Activated CD4-positive, alpha-beta T cell treated with anti-CD3 and anti-CD28 coated beads for 24 hours (primary cell): ENCODE measurements at places on chromosomes 4 and X.

DNA sequence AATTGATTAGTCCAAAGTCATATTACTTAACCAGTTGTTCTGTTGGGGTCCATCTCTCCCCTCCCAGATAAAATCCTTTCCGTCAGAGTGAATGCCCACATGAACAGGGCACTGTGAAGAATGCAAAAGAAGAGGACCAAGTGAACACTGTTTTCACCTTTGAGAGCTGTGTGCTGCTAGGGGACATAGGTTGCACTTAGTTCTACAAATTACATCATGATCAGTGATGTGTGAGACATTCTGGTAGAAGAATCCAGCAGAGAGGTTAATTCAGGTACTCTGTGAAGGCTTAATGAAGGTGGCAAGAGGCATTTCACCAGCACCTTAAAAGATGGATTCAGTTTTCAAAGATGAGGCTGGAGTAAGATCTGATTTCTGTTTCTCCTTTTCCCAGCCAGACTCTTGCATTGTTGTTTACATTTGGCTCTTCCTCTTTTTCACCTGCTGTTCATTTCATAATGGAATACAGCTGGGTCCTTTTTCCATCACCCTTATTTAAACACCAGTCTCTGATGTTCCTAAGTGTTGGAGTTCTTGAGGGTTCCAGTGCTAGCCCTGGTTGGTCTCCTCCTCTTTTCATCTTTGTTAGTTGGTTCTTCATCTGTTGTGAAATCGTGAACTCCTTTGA lies 10.9 kb downstream of the GAB1 start:
- DNase-seq, result no peak

- DNase-seq, result no peak
These were observed 244.5 kb upstream of the FSTL5 start for GRCh38 chr4:162408309-162408708.

- DNase-seq, result no peak
These were observed 445.6 kb downstream of the ACTRT1 start for GRCh38 chrX:127606590-127606989.

- DNase-seq, result no peak
These were observed 41.8 kb downstream of the PHEX start for GRCh38 chrX:22073928-22074327.

GRCh38 chr4:105181259-105181658 lies 34.6 kb downstream of the TET2 start:
- no peak for DNase-seq

DNA sequence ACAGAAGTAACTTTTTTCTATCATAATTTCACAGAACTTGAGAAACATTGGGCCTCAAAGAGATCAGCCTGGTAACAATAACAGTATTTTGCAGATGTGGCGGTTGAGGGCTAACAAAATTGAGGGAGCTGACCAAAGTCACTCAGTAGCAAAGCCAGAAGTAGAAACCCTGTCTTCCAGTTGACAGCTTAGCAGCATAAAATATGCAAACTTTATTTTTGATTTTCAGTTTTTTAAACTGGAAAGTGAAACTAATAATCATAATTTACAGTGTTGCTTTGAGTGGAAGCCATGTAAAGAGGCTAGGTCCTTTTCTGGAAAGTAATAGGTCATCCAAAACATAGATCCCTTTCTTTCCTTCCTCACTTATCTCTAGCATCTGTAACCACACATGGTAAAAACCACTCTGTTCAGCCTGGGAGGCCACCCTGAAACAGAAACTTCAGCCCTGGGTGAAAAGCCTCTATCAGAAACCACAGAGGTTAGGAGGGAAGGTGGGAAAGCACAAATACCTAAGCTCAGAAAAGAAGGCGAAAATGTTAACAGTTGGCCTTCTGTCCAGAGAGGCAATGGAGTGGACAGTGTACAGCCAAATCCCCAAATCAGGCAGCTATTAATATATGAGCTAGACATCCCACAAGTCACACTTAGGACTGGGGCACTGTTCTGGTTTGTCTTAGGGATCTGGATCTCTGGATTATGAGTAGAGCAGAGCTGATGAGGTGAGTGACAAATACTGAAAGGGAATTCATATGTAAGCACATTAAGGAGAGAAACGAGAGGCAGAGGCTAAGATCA lies 61.1 kb upstream of the ARSJ start:
- no peak for DNase-seq

GRCh38 chr4:137621056-137621455 lies 88.8 kb upstream of the PCDH18 start:
- no peak for DNase-seq

- DNase-seq, result no peak
These were observed 1477.0 kb downstream of the PCDH7 start for GRCh38 chr4:32196950-32197688.

- DNase-seq, result no peak
These were observed 32.1 kb downstream of the SLC34A2 start for GRCh38 chr4:25687773-25688172.

- no peak for DNase-seq
These were observed 177.5 kb downstream of the ENOX2 start for GRCh38 chrX:130725519-130725918.

GRCh38 chr4:27149541-27150212 lies 289.0 kb downstream of the STIM2 start:
- DNase-seq, result no peak

GRCh38 chr4:105520819-105521790 lies 31.3 kb upstream of the ARHGEF38 start:
- no peak for DNase-seq

DNA sequence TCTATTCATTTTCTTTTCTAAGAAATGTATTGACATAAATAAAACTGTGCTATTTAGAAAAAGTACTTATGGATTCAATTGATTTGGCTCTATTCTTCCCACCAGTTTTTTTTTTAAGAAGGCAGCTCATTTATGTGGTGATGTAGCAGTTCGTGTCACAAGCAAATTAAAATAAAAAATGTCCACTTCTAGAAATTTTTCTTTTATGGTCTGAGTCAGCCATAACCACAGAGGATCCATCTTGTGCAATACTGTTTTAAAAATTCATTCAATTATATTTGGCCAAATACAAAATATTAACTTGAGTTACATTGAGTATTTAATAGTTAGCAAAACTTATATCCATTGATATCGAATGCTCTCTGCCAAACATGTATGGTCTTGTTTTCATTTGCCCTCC lies 207.9 kb upstream of the FAT1 start:
- no peak for DNase-seq

DNA sequence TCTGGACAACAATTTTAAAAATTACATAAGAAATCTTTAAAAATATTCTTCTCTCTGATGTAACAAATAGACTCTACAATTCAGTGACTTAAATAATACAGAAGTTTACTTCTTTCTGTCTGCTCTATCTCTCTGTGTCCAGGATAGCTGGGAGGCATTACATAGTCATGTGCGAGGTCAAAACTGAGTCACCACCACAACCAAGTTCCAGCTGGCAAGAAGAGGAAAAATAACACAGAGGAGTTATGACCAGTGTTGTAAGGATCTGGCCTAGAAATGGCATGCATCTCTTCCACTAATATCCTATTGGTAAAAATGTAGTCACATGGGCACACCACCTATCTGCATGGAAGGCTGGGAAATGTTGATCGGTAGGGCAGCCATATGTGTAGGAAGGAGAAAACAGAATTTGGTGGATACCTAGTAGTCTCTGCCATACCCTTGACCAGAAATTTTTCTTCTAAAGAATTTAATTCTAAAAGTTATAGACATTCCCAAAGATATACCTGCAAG lies 39.4 kb upstream of the WDFY3 start:
- no peak for DNase-seq

- DNase-seq, result no peak
These were observed at the start of gene CHRDL1 for GRCh38 chrX:110795645-110796406. Gene CHRDL1 (minus strand): TSS chrX:110795817. CDS start chrX:110792181, 3,636 bp downstream.

DNA sequence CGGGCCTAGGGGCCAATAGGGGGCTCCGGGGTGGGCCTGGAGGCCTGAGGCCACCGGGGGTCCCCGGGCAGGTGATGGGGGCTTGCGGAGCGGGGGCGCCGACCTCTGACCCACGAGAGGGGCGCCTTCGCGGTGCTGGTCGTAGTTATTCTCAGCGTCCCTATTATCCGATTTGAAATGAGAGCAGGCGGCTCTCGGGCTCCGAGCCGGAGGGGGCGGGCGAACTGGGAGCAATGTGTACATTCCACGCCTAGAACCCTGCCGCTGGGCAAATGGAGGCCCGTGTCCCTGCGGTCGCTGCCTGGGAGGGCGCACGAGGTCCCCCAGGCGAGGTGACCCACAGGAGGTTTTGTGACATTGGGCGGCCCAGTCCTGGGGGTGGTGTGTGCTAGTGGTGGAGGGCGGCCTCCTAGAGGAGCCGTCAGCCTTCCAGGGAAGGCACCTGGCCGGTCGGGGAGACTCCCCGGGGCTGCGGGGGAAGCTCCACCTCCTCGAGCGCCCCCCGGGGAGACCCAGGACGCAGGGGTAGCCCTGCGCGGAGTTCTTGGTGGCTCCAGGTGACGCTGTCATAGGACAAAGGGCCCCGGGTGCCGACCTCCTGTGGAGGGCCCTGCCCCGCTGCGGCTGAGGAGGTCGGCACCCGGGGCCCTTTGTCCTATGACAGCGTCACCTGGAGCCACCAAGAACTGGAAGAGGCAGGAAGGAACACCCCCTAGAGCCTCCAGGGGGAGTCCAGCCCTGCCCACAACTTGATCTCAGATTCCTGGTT lies 102.6 kb upstream of the PRKX start:
- peak; percentile 16 for DNase-seq

- DNase-seq, result no peak
These were observed 1086.7 kb downstream of the STIM2 start for GRCh38 chr4:27947302-27947701.

DNA sequence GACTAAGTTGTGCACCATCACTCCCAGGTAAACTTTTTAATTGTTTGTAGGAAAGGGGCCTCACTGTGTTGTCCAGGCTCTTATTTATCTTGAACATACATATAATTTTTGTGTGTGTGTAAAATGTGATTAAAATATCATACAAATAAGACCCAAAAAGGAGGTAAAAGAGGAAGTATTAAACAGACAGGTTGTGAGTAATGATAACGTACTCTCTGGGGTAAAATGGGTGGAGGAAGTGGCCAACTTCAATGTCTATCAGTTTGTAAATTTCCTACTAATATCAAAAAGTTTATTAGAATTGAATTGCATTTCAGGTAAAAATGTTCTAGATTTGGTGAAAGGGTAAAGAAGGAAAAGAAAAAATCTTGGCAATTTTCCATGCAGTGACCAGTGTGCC lies 48.8 kb downstream of the SULT1E1 start:
- no peak for DNase-seq

DNA sequence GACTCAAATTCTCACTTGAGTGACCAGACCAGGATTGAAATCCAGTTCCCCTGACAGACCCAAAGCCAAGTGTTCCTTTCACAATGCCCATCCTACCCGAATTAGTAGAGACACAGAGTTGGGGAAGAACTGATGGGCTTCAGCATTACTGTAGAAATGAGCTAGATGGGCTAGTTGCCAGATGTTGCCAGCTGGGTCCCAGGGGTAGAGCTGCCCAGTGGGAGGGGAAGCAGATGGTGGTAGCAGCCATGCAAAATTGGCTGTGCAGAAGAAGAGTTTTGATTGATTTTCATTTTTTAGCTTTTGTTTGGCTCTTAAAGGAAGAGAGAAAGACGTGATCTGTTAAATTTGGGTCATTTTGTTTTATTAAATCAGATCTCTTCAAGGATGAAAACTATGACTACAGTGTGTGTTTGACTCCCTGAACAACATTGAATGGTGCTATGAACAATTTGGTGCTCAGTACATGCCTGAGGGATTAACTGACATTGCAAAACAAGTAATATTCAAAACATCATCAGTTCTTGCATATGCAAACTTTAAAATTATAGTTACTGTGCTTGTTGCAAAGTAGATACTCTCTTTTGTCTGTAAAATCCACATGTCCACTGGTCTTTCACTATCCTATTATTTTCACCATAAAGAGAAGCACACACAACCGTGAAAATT lies 86.0 kb downstream of the PARM1 start:
- DNase-seq, result no peak

GRCh38 chrX:45347877-45348276 lies 147.2 kb upstream of the DIPK2B start:
- DNase-seq, result no peak

- no peak for DNase-seq
These were observed 29.5 kb upstream of the IRF2 start for GRCh38 chr4:184503869-184504300.

DNA sequence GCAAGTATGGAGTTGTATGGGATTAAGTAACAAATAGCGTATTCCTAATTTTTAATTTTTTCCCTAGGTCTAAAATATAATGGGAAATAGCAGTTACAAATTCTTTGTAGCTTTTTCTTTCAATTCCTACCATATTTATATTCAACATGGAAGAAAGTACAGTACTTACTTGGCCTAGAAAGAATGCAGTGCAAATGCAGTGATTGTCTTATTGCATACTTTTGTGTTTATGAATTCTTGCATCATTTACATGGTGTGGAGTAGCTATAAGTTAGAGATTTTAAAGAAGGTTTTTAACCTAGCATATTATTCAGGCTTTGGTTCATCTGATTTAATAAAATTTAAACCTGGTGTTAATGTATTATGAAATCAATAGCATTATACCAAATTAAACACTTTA lies 263.3 kb downstream of the BMPR1B start:
- DNase-seq, result no peak

DNA sequence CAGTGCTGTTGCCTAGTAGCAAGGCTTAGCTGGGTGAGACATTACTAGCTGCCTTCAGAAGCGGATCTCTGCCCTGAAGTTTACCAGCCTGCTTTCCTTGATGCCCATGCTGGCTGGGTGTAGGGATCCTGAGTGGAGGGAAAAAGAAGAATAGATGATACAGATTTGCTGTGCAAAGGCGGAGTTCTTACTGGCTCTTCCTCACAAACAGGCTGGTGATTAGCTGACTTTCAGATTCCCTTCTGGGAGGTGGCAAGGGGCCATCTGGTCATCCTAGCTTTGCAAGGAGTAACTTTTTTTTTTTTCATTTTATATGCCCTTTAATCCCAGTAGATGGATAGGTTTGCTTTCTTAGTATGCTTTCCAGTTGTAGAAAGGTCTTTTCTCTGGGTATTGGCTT lies 44.8 kb downstream of the SMARCA5 start:
- DNase-seq, result no peak

GRCh38 chr4:143618811-143619210 lies 81.7 kb downstream of the FREM3 start:
- DNase-seq, result no peak

- no peak for DNase-seq
These were observed 81.0 kb downstream of the LNX1 start for GRCh38 chr4:53510321-53510720.
